ENCODE measurements at places on chromosomes 12 and 14.

DNA sequence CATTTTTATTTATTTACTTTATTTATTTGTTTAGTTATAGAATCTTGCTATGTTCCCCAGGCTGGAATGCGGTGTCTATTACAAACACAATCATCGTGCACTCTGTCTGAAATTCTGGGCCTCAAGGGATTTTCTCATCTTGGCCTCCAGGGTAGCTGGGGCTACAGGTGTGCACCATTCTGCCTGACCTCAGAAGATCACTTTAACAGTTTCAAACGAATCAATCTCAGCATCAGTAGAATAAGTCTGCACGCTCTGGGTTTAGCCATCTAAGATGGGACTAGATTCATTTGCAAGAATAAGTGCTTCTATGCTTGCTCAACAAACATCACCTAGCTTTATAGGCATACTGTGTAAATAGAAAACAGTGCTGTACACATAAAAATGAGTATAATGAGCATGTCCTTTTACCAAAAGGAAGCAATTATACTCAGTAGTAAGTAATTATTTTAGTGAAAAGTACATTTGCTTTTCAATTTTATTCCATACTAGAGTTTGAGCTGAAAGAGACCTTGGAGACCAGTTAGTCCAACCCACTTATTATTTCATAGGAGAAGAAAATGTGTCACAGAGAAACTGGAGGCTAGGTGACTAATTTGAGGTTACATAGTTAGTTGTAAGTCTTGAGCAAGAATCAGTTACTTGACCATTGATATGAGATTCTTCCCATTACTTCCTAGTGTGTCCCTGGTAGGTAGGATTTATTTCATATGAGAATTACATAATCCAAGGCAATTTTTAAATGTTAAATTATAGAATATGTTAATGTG lies 456.5 kb upstream of the LMO3 start:
- DNase-seq: no peak

GRCh38 chr12:6532927-6533652 lies 1.2 kb upstream of the GAPDH start:
- peak; percentile 44 for DNase-seq

GRCh38 chr12:55060470-55060869 lies 40.7 kb downstream of the NEUROD4 start:
- no peak for DNase-seq

- DNase-seq: no peak
Measured at GRCh38 chr12:49511410-49511809, 27.4 kb upstream of the KCNH3 start.

DNA sequence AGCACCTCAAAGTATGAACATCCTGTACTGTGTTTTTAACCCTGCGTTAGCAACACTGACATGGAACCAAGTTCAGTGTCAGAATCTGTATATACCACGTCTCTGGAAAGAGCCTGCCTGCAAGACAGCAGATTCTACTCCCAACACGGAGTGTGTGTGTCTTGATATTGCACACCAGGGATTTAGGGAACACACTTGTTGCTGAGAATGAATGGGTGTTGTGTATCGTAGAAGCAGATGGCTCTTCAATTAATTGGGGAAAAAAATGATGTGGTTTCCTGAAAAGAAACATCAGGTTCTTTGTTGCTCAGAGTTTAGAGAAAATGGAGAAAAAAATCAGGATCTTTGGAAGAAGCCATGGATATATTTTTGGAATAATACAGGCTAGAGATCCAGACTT lies 170.8 kb downstream of the EGLN3 start:
- no peak for DNase-seq

GRCh38 chr14:78752518-78753188 lies 582.5 kb downstream of the NRXN3 start:
- DNase-seq: no peak

DNA sequence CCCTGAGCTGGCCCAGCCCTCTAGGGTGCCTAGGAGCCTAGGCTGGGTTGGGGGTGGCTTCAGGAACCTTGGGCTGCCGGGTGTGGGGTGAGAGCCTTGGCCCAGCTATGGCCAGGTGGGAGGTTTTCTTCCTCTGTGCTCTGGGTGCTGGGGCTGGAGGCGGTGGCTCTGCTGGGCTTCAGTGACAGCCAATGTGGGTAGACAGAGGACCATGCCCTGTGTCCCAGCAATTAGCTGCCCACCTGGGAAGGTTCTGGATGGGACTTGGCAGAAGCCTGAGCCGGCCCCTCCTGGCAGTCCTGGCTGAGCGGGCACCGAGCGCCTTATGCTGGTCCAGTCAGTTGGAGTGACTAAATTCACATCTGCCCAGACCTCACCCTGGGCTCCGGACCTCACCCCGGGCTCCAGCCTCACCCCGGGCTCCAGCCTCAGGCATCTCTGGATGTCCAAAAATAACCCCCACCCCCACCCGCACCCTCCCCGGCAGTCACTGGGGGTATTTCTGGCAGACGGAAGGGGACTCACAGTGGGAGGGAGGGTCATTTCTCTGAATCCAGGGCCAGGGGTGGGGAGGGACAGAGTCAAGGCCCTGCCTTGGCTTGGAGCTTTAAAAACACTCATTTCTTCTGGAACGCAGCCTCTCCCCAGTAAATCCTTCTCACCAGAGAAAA lies 46.9 kb downstream of the CYP46A1 start:
- peak; percentile 3 for DNase-seq

- DNase-seq: no peak
Measured at GRCh38 chr12:27915021-27915420, 57.5 kb downstream of the PTHLH start.

GRCh38 chr12:43009846-43010240 lies 420.3 kb upstream of the PRICKLE1 start:
- DNase-seq: no peak

- no peak for DNase-seq
Measured at GRCh38 chr12:126998747-126999285, 1268.2 kb upstream of the TMEM132C start.

DNA sequence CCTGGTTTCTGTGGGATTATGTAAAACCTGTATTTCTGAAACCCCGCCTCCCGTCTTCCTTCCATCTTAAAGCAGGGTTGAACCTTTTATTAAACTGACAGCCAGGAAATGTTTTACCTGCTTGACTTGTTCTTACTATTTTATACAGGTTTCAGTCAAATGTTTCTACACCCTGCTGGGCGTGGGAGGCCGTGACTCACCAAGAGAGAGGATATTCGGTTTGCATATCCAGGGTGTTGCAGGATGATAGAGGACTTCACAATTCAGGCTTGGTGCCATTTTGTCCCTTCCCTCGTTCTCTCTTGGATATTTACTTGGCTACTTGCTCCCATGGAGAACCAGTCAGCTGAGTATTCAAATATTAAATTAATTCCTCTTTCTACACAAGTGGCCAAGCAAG lies 69.7 kb downstream of the ARF6 start:
- no peak for DNase-seq

Data from CD4-positive, alpha-beta T cell (primary cell).